Fibroblast of skin of left quadriceps (primary cell): ENCODE measurements at places on chromosomes 1 and 21.

- peak; percentile 67 for DNase-seq
Observed at GRCh38 chr1:16248603-16249516, 11.9 kb upstream of the CPLANE2 start.

- DNase-seq = no peak
Observed at GRCh38 chr1:67441183-67441582, 11.0 kb upstream of the SERBP1 start.

GRCh38 chr1:41093826-41094225 lies 72.3 kb upstream of the SLFNL1 start:
- DNase-seq = no peak

- no peak for DNase-seq
Observed at GRCh38 chr1:25456502-25456901, 25.8 kb downstream of the MACO1 start.

GRCh38 chr1:3323021-3323795 lies 131.3 kb upstream of the ARHGEF16 start:
- DNase-seq = no peak

GRCh38 chr1:154358519-154358918 lies 33.2 kb downstream of the ATP8B2 start:
- no peak for DNase-seq

- DNase-seq = no peak
Observed at GRCh38 chr1:23578311-23578996, 19.2 kb upstream of the ID3 start.

DNA sequence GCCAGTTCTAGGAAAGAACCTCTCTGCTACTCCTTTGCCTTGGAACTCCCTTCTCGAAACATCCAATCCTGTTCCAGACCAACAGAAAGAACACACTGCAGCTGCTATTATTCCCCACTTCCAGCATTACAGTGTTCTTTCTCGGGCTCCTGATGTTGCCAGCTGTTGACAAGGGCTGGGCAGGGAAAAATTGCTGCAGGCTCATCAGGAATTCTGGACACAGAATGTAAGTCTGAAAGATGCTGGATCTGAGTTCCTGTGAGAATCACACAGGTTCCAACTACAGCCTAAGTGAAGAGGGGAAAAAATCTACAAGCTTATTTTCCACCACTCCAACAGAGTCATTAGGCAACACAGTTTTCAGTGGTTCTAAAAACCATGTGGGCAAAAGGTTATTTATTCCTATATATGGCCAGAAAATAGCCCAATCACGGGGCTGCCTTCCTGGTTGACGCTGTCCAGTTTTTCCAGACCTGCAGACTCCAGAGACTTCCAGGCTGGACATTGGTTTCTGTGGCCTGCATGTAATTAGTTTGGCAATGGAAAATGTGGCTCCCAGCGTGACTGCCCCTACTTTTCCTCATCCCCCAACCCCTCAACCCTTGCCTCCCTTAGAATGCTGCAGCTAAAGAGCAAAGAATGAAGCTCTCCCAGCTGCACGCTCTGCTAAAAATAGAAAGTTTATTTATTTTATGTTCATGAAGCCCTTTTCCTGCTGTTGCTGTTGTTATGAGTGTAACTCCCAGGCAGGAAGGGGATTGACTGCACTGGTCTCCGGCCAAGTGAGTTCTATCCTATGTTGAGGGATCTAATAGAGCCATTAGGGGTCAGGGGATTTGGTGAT lies 8.3 kb upstream of the KIAA0040 start:
- no peak for DNase-seq

- no peak for DNase-seq
Observed at GRCh38 chr1:150813028-150813707, 5.1 kb upstream of the CTSK start.

DNA sequence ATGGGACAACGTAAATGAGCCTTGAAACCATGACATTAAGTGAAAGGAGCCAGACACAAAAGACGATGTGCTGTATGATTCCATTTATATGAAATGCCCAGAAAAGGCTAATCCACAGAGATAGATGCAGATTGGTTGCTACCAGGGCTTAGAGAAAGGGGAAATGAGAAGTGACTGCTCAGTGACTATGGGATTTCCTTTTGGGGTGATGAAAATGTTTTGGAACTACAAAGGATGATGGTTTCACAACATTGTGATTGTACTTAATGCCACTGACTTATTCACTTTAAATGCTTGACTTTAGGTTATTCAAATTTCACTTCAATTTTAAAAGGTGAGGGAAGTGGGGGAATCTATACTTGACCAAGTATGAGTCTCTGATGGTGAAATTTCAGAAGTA lies 414.3 kb downstream of the SETD4 start:
- no peak for DNase-seq

DNA sequence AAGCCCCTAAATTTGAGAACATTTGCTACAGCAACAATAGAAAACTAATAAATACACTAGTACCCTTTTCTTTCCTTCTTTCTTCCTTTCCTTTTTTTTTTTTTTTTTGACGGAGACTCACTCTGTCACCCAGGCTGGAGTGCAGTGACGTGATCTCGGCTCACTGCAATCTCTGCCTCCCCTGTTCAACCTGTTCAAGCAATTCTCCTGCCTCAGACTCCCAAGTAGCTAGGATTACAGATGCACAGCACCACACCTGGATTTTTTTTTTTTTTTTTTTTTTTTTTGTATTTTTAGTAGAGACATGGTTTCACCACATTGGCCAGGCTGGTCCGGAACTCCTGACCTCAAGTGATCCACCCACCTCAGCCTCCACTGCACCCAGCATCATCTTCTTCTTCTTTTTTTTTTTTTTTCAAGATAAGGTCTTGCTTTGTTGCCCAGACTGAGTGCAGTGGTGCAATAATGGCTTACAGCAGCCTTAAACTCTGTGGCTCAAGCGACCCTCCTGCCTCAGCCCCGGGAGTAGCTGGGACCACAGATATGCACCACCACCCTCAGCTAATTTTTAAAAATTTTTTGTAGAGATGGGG lies 19.6 kb upstream of the CBR3 start:
- DNase-seq = no peak

GRCh38 chr1:155651861-155652661 lies 36.5 kb downstream of the YY1AP1 start:
- DNase-seq = no peak

DNA sequence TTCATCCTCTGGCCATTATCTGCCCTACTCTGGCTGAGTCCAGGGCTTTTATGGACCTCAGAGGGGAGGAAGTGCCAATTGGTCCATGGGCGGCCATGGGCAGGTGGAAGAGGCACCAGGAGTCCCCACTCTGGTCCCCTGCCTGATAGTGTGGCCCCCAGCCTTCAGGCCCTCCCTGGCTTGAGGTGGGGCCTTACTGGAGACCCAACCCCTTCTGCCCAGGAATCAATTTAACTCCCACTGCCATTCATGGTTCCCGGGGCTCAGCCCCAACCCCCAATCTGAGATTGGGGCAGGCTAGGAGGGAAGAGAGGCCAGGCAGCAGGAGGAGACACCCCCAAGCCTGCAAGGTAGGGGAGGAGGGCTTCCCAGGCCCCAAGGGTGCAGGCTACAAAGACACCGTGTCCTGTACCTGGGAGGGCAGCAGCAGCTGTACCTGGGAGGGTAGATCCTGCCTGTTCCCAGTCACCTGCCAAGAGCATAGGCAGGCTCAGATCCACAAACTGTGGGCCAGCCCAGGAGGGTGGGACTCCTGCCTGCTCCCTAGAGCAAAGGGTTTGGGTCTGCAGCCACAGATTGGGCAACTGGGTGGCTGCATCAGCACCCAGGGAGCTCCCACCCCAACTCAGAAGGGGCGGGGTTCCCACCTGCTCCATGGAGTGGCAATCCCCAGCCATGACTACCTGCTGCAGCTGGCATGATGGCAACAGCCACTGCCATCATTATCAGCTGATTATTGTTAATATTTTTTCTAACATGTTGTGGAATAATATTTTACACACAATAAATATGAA lies 1044.1 kb upstream of the B3GALT2 start:
- DNase-seq = no peak

- no peak for DNase-seq
Observed at GRCh38 chr1:247862756-247863155, 5.8 kb downstream of the TRIM58 start.

GRCh38 chr1:232853994-232854797 lies 49.0 kb downstream of the MAP10 start:
- peak; percentile 74 for DNase-seq

GRCh38 chr1:113140588-113141446 lies 67.8 kb downstream of the LRIG2 start:
- DNase-seq = peak; percentile 32

DNA sequence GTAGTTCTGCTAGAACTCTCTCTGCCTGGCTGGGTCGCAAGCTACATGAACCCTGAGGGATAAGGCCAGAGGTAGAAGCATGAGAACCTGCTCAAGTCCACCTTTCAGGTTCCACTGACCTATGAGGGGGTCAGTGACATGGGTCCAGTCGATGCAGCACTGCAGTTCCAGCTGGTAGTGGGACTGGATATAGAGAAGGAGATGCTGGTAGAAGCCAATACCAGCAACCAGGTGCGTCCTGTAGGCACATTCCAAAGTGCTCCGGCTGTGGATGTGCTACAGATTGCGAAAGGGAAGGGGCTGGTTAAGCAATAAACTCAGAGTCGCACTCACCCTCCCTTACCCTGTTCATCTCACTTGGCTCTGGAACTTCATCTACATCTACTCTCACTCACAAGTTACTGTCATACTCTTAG lies 5.7 kb downstream of the SMG5 start:
- DNase-seq = no peak

- DNase-seq = no peak
Observed at GRCh38 chr1:15557594-15557993, 27.3 kb downstream of the AGMAT start.
